ENCODE measurements at places on chromosomes 5 and 9.

DNA sequence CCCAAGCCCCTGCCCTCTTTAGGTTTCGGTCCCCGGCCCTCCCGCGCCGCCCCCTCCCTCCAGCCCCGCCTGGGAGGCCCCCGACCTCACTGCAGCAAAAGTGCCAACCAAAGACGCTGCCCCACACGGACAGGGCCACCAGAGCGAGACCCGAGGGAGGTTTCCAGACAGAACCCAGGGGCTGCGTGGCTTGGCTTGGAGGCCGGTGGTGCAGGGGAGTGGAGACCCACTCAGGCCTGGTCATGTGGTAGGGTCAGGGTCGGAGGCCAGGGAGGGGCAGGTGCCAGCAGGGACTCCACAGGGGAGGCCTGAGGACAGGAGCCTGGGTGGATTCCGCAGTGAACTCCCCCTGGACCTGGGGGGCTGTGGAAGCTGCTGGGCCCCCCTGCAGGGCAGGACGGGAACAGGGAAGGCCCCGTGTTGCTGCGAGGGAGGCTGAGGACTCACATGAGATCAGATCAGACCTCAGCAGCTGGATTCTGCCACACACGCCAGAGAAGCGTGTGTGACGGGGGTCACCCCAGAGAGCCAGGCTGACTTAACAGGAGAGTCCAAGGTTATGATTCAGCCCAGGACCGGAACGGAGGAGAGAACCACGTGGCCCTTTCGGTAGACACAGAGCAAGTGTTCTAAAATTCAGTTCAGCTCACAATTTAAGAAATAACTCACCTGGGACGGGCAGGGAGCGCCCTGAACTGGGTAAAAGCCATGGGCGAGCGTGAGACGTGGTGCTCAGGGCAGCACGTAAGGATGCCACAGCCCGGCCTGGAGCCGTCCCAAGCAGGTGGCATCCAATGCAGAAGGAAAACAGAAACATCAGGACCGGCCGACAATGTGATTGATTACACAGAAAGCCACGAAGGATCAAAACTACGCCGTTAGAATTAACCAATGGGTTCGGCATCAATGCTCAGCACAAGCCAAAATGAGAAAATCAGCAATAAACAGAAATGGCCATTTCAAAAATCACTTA lies 38.9 kb downstream of the EXD3 start:
- DNase-seq: no peak

DNA sequence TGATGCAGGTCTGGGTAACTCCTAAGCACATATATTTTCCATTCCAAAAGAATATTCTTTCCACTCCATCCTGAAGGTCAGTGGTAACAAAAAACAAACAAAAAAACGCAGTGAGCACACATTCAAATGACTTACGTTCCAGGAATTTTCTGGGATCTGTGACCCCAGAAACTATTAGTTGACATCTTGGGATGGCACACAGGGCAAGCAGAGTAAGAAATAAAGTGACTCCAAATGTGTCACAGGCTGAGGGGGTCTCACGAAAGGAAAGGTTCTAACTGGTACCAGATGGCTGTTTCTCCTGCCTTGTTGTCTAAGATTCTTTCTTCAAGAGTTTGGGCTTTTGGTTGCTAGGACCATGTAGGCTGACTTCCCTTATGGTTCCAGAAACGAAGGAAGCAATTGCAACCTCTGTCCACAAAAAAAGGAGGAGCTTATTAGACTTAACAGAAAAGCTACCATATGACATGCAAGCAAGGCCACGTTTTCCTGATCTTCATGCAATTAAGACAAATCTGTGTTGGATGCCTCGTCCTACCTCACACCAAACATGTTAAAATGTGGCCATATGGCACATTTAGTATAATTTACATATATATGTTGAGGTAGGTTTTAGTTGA lies 32.7 kb downstream of the PTGS1 start:
- DNase-seq: no peak

GRCh38 chr5:132233081-132233480 lies 5.4 kb upstream of the P4HA2 start:
- DNase-seq: no peak

GRCh38 chr5:14267166-14267838 lies 124.2 kb downstream of the TRIO start:
- no peak for DNase-seq

DNA sequence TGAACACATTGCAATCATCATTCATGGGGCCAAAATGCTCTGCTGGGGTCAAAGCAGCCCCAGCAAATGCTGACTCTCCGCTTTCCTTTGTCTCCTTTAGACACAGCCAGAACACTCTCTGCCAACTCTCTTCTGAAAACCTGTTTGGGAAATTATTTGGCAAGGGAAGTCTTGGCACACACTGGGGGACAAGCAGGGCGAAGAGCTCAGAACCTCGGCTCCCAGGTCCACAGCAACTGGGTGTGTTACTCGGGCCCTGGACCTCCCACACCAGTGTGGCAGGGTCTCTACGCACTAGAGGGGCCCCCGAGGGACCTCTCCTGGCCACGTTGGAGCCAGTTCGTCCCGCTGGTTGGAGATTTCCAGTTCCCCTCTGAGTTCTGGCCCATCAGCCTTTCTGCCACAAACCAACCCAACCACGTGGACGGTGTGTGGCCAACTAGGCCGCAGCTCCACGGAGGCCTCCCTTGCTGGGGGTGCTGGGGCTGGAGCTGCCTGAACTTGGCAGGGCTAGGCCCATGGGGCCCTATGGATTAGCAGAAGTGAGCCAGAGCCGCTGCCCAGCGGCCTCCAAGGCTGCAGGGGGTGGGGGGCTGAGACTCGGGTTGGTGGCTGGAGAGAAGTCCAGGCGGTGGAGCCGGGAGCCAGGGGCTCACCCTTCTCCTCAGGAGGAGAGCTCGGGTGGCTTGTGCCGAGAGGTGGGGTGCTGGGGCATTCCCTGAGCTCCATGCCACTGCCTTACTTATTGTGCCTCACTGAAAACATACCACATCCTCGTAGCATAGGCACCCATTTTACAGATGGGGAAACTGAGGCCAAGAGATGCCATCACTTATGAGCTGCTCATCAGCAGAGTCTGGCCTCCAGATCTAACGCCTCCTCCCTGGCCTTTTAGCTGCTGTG lies 46.8 kb upstream of the RNU6ATAC start:
- DNase-seq: no peak

- DNase-seq: no peak
Observed at GRCh38 chr9:37820142-37820541, 19.5 kb downstream of the DCAF10 start.

DNA sequence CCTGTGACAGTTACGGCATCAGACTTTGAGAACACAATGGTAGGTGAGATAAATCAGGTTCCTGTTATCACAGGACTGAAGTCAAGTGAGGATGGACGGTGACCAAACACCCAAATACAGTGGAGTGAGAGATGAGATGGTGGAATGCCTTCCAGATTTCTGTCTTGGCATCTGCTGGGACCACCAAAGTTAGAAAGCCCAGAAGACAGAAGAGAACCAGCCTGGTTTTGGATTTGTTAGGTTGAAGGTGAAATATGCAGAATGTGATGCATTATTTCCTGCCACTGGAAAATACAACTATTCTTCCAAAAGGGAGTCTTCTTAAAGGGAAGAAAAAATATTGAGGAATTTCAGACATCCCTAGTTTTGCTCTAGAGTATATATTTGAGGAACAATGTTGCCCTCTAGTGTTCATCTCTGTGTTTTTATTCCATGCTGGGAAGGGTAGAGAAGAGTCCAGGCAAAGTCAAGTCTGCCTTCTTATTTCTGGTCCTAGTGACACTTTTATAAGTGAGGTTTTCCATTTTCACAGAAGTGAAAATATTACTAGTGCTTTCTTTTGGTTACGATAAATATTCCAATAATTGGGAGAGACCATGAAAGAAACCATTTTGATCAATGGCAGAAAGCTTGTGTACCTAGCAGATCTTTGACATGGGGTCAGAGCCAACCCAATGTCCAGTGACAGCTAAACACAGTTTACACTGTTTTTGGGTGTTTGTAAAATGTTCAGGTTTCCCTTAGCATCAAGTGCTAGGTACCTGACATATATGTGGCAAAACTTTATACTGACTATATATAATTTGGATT lies 142.3 kb upstream of the ANKH start:
- no peak for DNase-seq

- no peak for DNase-seq
Observed at GRCh38 chr9:70556771-70557170, 142.3 kb upstream of the KLF9 start.

GRCh38 chr5:159057996-159058395 lies 41.7 kb downstream of the EBF1 start:
- no peak for DNase-seq

DNA sequence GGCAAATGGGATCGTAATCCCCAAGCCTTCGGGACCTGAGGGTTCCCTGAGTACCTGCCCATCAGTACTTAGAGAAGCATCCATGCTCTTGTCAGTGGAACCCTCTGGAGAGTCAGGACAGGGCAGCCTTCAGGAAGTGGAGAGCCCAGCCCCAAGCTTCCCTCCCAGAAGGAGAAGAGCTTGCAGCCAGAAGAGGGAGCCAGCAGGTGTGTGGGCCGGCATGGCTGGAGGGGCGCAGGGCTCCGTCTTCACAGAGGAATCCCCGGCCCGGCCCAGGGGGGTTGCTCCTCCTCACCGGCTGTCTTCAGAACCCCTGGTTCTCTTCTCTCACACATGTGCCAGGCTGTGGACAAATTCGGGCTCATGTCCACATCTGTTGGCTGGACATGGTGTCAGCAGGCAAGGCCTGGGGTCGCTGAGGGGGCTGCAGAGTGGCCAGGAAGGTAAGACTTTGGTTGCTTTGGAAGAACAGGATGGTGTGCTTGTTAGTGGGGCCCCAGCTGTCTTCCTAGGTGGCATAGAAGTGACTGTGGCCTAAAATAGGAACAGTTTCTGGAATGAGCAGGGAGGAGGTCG lies 58.9 kb upstream of the RXRA start:
- no peak for DNase-seq

GRCh38 chr5:75062925-75063531 lies 10.7 kb upstream of the GCNT4 start:
- no peak for DNase-seq

- no peak for DNase-seq
Observed at GRCh38 chr9:127723444-127723843, 7.6 kb downstream of the TTC16 start.

GRCh38 chr9:110028271-110028670 lies 179.7 kb downstream of the C9orf152 start:
- no peak for DNase-seq

DNA sequence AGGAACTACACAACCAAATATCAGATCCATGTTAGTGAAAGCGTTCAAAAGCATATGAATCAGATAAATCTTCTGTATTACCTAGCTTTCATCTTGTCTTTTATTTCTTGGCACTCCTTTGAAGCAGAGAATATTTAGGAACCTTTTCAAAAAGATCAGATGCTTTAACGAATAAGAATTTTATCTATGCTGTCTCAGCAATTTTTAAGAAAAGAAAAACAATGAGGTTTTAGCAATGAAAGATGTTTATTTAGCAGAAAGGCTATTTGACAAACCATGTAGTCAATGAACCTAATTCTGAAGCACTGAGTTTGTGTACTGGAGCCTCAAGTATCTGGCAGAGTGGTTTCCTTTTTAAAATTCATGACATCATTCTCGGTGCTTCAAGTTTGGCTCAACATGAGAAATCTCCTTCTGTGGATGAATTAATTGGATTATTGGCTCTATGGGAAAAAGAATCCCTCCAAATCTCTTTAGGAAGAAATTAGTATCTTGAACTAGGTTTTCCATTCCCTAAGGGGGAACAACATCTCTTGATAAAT lies 534.7 kb downstream of the CAAP1 start:
- no peak for DNase-seq

DNA sequence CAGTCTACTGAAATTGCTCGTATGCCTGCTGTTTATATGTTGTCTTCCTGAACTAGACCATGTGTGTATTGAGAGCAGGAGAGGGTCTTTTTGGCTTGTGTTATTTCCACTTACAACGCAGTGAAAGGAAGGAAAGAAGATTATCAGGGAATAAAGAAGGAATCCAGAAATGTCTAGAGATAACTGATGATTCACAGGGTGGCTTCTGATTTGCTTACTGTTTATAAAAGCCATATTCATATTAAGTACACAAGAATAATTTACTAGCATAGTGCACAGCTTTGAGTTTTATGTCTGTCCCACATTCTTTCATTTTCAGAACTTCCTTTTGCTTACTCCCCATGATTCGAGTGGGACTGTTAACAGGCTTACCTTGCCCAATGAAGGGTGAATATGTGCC lies 72.1 kb downstream of the PRLR start:
- DNase-seq: no peak
